ENCODE measurements at places on chromosomes 6 and 20.

GRCh38 chr6:65896140-65896539 is 189.1 kb upstream of the EYS start:
- no peak for DNase-seq

DNA sequence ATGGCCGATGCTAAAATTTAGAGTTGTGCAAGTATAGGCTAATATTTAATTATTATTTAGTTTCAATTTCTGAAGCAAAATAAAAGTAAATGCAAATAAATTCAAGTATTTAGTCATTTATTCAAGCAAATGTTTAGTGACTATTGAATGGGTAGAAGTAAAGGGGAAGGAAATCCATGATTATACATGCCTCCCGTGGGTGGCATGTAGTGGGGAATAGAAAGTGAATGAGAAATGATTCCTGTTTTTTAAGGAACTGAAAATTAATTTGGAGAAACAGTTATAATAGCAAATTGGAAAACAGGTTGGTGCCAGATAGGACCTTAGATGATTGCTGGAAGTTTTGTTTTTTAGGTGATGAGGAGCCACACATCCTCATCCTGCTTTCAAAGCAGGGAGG is 35.4 kb downstream of the FAM229B start:
- no peak for DNase-seq

DNA sequence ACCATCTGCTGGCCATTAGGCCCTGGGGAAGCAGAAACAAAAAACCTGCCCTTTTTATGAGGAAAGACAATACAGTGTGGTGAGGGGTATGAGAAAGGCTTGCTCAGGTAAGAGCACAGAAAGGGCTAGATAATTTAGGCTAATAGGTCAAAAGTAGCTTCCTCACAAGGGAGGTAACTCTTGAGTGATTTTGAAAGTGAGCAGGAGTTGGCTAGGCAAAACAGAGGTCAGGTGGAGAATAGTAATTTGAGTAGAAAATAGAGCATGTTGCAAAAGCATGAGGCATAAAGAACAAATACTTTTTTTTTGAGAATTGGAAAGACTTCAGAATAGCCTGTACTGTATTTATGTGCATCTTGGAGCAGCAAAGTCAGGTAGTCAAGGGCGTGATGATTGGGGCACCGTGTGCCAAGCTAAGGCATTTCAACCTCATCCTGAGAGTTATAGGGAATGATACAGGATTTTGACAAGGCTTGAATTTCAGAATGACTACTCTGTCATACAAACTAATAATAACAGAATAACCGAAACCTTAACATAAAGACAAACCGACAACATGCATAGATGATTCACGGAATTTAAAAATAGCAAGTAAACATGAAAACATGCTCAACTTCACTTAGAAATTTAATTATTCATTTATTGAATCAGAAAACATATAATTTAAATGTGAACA is 123.0 kb upstream of the ENPP5 start:
- DNase-seq: no peak

DNA sequence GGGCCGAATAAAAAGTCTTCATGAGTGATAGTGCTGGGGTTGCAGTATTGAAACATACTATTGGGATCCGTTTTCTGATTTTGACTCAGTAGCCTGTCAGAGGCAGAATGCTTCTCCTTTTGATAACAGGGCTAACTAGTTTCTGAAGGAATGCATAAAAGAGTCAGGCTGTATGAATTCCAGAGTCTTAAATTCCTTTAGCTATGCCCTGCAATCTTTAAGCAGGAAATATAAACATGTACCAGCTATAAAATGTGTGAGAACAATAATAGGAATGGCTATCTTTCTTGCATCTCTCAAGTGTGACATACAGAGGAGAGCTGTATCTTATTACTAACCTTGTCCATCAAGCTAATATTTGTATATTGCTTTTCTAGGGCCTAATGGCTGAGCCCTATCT is 917.1 kb downstream of the KIF16B start:
- no peak for DNase-seq
